ENCODE measurements at places on chromosomes 12 and 14.

GRCh38 chr12:23628806-23629205 is 320.7 kb downstream of the SOX5 start:
- DNase-seq: no peak

GRCh38 chr14:105021656-105022275 is 883 bp upstream of the CDCA4 start:
- DNase-seq: peak; percentile 36

DNA sequence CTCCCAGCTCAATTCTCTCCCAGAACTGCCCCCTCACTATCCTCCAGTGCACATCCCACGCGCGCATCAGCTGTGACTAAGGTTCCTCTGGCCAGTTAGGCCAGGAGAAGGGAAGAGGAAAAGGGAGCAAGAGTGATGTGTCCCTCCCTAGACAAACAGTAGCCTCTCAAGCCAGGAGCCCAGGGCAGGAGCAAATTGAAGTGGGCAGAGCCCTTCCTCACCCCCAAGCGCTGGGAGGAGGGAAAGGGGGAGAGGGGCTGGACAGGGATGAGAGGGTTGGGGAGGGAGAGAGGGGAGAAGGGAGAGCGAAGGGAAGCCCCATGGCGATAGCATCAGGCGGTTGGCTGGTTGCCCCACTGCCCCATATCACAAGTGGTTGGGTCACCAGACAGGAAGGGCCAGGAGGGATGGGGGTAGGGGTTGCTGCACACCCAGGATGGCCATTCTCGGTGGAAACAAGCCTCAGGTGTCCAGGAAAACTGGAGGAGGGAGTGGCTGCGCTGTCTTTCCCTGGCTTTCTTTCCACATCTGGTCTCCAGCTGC is 1.1 kb downstream of the CD63 start:
- DNase-seq: no peak

GRCh38 chr12:94730847-94731246 is 80.5 kb upstream of the TMCC3 start:
- DNase-seq: no peak
